Fibroblast of lung (primary cell): ENCODE measurements at places on chromosomes 6 and 20. TPM values are rescaled to one million over a fixed set of nuclear protein-coding genes. Genes with fewer than 3 reads are reported as not detected.
A peak's percentile ranks its signal among the peaks of the same experiment; 100 is the strongest.

DNA sequence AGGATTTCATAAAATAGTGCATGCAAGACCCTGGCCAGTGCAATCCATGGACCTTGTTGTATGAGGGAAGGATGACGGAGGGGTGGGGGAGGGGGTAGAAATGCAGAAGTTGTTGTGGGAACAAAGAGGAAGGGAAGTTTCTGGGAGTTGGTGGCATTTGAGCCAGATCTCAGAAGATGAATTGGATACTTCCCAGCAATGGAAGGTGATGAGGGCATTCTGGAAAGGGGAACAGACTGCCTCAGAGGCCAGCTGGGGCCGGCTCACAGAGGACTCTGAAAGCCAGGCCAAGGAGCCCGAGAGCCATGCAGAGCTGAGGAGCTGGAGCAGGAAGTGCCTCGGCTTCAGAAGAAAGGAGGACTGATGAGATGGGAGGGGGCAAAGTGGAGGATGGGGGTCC, 2.7 kb downstream of the TMEM74B start:
- no peak overlapping the region for H3K27ac ChIP-seq
- H3K36me3 ChIP-seq: no peaks in the 10 kb centered on the region
- DNase-seq: no peak
- no peak overlapping the region for H3K4me3 ChIP-seq

DNA sequence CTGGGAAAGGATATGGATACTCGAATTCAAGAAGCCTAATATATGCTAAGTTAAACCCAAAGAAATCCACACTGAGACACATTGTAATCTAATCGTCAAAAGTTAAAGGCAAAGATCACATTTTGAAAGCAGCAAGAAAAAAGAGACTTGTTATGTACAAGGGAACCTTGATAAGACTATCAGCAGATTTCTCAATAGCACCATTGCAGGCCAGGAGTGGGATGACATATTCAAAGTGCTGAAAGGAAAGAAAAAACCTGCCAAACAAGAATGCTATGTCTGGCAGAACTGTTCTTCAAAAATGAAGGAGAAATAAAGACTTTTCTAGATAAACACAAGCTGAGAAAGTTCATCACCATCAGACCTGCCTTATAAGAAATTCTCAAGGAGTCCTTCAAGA, 75.2 kb downstream of the COL21A1 start:
- no peaks in the 10 kb centered on the region for H3K36me3 ChIP-seq
- no peaks in the 10 kb centered on the region for H3K4me1 ChIP-seq
- no peak for DNase-seq
- H3K27me3 ChIP-seq: no peaks in the 10 kb centered on the region
- no peak overlapping the region for H3K27ac ChIP-seq

GRCh38 chr20:47183367-47183766, 173.1 kb downstream of the ZMYND8 start:
- H3K27ac ChIP-seq: no peak overlapping the region
- DNase-seq: no peak
- H3K36me3 ChIP-seq: no peaks in the 10 kb centered on the region
- no peaks in the 10 kb centered on the region for H3K4me1 ChIP-seq

GRCh38 chr6:41071501-41071922, 644 bp downstream of the OARD1 start:
- peak overlapping the region; percentile 94 for H3K27ac ChIP-seq
- no peak for DNase-seq
- peak overlapping the region; percentile 98 for H3K4me3 ChIP-seq

DNA sequence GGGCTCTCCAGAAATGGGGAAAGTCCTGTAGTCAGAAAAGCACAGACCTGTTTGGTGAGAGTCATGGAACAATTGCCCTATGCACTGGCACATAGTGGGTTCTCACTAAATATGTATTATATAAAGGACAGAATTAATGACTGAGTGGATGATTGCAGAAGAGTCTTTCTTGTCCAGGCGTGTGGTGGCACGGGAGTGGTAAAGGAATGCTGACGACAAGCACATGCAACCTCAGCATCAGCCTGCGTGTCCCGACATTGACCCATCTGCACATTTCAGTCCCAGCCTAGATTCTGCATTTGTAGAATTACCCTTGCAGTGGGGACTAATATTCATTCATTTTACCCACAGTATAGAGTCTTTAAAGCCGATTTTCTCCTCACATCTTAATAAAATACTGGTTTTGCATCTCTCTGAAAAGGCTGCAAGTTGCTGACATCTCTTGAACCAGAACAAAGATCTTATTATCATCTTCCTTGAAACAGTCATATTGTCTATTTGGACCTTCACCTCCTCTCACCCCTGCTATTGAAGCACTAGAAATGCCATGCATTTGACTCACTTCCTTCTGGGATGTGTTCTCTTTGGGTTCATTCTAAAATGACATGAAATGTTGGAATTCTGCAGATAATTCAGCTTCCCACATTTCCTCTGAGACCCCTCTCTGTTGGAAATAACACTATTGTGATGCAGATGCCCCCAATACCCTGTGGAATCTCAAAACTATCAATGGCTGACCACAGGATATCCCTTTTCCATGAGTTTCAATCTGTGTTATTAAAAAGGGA, 883.6 kb upstream of the FLRT3 start:
- DNase-seq: no peak
- H3K27me3 ChIP-seq: no peaks in the 10 kb centered on the region
- H3K36me3 ChIP-seq: no peaks in the 10 kb centered on the region

DNA sequence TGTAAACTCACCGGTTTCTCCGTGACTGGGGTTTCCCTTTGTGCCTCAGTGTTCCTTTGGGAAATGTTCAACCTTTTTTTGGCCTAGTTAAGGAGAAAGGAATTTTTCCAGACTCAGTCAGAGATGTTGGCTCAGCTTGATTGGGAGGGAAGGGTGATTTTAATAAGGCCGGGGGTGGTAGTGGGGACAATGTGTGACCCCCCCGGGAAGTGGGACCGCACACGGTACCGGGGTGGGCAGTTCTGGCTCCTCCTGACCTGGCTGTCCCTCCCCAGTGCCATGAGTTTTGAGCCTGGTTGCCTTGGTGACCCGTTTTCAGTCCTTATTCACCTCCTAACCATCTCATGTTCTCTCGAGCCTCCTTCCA, 132.7 kb downstream of the SNX5 start:
- DNase-seq: peak; percentile 43
- peaks cover 25% of the 10 kb centered on the region for H3K4me1 ChIP-seq
- no peaks in the 10 kb centered on the region for H3K27me3 ChIP-seq
- peak overlapping the region; percentile 90 for H3K27ac ChIP-seq

GRCh38 chr6:110201151-110201884, 21.1 kb downstream of the CDC40 start:
- no peaks in the 10 kb centered on the region for H3K27me3 ChIP-seq
- H3K4me3 ChIP-seq: no peak overlapping the region
- H3K4me1 ChIP-seq: no peaks in the 10 kb centered on the region
- H3K36me3 ChIP-seq: no peaks in the 10 kb centered on the region

DNA sequence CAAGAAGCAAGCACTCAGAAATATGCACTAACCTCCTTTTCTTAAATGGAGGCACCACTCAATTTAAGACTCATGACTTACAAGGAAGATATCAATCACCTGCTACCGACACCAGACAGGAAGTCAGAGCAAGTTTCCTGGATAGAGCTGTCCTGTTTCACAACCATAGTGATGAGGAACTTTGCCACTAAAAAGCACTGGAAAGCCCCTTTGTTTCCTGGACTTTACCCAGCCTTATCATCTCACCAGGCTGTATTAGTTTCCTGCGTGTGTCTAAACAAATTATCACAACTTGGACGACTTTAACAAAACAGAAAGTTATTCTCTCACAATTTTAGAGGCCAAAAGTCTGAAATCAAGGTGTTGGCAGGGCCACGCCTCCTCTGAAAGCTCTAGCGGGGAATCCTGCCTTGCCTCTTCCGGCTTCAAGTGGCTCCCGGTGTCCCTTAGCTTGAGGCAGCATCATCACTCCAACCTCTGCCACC, 253.8 kb upstream of the STXBP5 start:
- H3K36me3 ChIP-seq: no peaks in the 10 kb centered on the region
- H3K4me1 ChIP-seq: no peaks in the 10 kb centered on the region
- no peaks in the 10 kb centered on the region for H3K27me3 ChIP-seq

DNA sequence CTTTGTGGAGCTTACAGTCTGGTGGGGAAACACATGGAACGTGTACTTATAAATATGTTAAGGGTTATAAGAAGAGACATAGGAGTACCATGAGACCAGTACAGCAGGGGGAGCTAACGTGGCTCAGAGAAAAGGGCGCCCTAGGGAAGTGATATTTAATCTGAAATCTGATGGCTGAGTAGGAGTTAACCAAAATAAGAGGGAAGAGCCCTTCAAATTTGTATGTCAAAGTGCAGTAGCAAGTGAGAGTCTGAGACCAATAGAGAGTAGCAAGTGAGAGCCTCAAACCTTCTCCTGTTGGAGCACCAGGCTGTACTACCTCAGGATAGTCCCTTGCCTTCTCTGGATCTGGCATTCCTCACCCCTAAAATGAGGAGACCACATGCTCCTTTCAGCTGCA, 6.1 kb upstream of the PKIG start:
- H3K4me1 ChIP-seq: peaks cover 23% of the 10 kb centered on the region
- no peaks in the 10 kb centered on the region for H3K27me3 ChIP-seq
- peak; percentile 32 for DNase-seq

GRCh38 chr6:127784468-127784867, 116.4 kb downstream of the THEMIS start:
- H3K27ac ChIP-seq: no peak overlapping the region
- no peaks in the 10 kb centered on the region for H3K27me3 ChIP-seq
- no peak for DNase-seq
- no peak overlapping the region for H3K4me3 ChIP-seq
- H3K36me3 ChIP-seq: no peaks in the 10 kb centered on the region

DNA sequence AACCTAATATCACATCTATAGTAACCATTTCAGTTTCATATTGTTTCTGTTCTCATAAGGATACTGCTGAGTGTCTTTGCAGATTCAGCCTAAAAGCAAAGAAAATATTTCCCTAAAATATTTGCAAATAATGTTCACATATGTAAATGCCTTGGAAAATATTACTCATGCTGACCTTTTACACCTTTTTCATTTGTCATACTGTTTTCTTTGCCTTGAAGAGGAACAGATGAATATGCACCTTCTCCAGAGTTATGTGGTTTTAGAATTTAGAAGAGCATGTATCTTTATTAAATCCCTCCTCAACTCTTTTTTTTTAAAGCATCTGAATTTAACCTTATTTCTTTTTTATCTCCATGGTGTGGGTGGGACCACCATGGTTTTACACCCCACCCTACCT, 32.5 kb downstream of the NDUFAF5 start:
- H3K36me3 ChIP-seq: peaks cover 2% of the 10 kb centered on the region
- H3K27ac ChIP-seq: no peak overlapping the region
- no peak for DNase-seq
- H3K4me1 ChIP-seq: no peaks in the 10 kb centered on the region
- H3K4me3 ChIP-seq: no peak overlapping the region

DNA sequence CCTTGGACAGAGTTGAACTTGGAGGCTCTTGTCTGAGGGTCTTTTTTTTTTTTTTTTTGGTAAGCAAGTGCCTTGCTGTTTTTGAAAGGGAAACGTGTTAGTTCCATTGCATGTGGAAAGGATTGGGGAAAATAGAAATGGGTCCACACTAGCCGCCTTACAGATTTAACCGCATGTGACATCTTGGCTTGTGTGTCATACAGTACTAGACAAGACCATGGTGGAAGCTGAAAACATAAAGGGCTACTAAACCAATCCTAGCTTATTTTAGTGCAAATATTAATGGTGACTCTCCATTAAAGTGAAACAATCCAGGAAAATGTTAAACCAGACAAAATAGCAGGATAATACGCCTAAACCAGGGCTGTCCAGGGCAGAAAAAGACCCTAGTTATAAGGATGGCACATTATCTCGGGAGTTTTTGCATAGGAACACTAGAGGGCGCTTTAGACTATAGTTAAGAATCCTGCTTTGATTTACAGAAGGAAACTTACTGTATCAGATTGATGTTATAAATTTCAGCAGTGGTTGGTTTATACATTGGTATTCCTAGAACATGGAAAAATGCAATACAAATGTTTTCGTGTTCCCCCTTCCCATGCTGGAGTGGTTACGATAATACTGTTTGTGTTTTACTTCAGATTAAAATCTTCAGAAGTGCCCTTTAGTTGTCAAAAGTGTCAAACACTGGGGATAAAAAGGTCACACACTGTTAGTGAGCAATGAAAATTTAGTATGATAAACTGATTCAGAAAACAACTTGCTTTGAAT, 59.8 kb upstream of the DEK start:
- H3K27me3 ChIP-seq: no peaks in the 10 kb centered on the region
- H3K36me3 ChIP-seq: no peaks in the 10 kb centered on the region
- no peak overlapping the region for H3K27ac ChIP-seq
- DNase-seq: peak; percentile 68
- no peaks in the 10 kb centered on the region for H3K4me1 ChIP-seq
- H3K4me3 ChIP-seq: no peak overlapping the region

- no peaks in the 10 kb centered on the region for H3K27me3 ChIP-seq
- H3K4me1 ChIP-seq: peaks cover 3% of the 10 kb centered on the region
- no peaks in the 10 kb centered on the region for H3K36me3 ChIP-seq
- no peak overlapping the region for H3K4me3 ChIP-seq
Observed at GRCh38 chr6:127177030-127177922, 58.8 kb downstream of the RSPO3 start.

GRCh38 chr20:59790346-59790745, 143.1 kb downstream of the SYCP2 start:
- no peaks in the 10 kb centered on the region for H3K36me3 ChIP-seq
- no peaks in the 10 kb centered on the region for H3K4me1 ChIP-seq
- H3K27ac ChIP-seq: no peak overlapping the region
- H3K27me3 ChIP-seq: no peaks in the 10 kb centered on the region
- DNase-seq: no peak

DNA sequence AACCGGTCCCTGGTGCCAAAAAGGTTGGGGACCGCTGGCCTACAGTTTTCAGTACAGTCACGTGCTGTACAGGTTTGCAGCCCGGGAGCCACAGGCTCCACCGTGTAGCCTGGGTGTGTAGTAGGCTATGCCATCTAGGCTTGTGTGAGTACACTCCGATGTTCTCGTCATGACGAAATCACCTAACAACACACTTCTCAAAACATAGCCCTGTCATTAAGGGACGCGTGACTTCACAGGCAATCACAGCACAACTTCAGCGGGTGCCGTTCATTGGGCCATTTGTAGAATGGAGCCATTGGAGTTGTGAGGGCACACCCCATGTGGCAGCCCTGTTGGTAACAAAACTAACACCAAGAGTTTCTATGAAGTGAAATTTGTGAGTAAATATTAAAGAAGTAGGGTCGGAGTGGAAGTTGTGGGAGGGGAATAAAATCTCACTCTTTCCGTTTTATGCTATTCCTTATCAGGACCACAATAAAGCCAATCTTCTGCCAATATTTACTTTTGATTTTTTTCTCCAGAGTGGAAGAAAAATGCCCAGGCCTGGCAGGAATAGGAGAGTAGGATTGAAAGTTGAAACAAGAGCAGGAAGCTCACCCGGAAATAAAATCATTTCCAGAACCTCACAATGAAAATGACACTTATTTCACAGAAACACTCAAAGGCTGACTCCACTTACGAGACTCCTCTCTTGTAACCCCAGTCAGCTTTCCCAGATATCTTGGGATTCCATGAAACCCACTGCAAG, 63.7 kb upstream of the PTPN1 start:
- no peak for DNase-seq
- no peaks in the 10 kb centered on the region for H3K27me3 ChIP-seq
- no peaks in the 10 kb centered on the region for H3K36me3 ChIP-seq
- peaks cover 27% of the 10 kb centered on the region for H3K4me1 ChIP-seq

POM121L2 gene
- total RNA-seq: not detected in 2 replicates

PLCB4 gene
- 3.6 and 13.7 TPM in 2 replicates for total RNA-seq

MROH8 gene
- total RNA-seq: 1.2 and 1.3 TPM in 2 replicates

NUP153 gene
- total RNA-seq: 19.0 and 22.0 TPM in 2 replicates

PGK2 gene
- total RNA-seq: not detected in 2 replicates

HLA-DQA2 gene
- not detected in 2 replicates for total RNA-seq

LY6G6C gene
- total RNA-seq: not detected in 2 replicates

SPDEF gene
- under 0.01 TPM in 2 replicates for total RNA-seq
